ENCODE measurements at places on chromosomes 1 and 21. TPM values are rescaled to one million over a fixed set of nuclear protein-coding genes. Genes with fewer than 3 reads are reported as not detected.
A peak's percentile ranks its signal among the peaks of the same experiment; 100 is the strongest.

DNA sequence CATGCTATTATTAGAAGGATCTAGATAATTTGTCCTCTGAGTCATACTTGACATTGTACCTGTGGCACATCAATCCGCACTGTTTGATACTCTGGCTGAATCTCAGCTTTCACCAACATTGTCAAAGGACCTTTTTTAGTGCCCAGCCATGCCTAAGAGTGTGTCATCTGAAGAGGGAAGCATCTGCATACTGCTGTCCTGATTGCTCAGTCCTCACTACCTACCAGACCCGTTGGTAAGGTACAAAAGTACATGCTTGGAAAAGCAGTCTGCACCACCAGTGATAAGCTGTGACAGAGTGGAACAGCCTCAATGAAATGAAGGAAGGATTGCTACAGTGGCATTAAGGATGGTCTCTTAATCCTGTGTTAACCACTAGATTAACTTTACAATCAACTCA lies 17.1 kb downstream of the SYNC start:
- no peak for DNase-seq

- no peak for DNase-seq
Observed at GRCh38 chr1:10195570-10195969, 14.8 kb upstream of the KIF1B start.

DNA sequence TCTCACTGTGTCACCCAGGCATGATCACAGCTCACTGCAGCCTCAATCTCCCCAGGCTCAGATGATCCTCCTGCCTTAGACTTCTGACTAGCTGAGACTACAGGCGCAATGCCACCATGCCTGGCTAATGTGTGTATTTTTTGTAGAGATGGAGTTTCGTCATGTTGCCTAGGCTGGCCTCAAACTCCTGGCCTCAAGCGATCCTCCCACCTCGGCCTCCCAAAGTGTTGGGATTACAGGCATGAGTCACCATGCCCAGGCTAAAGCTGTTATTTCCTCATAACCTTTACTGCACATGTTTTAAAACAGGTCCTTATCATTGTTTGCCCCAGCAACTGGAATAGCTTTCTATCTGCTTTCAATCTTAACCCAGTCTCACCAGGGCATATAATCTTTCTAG lies 2.9 kb downstream of the SARS1 start:
- DNase-seq = no peak

DNA sequence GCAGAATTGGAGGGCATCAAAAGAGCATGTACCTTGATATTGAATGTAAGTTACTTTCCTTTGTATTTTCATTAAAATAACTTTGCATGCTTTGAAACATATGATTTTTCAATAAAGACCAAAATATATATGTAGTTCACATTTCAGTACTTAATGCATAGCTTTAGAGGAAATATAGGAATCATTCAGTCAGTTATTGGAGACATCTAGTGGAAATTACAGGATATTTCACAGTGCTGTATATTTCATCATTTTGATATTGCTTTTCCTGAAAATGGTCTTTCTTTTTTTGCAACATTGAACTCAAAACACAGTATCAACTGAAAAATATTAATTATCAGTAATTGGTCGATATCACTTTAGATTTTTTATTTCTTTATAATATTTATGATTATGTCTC lies 375.8 kb downstream of the NCAM2 start:
- no peak for DNase-seq

DNA sequence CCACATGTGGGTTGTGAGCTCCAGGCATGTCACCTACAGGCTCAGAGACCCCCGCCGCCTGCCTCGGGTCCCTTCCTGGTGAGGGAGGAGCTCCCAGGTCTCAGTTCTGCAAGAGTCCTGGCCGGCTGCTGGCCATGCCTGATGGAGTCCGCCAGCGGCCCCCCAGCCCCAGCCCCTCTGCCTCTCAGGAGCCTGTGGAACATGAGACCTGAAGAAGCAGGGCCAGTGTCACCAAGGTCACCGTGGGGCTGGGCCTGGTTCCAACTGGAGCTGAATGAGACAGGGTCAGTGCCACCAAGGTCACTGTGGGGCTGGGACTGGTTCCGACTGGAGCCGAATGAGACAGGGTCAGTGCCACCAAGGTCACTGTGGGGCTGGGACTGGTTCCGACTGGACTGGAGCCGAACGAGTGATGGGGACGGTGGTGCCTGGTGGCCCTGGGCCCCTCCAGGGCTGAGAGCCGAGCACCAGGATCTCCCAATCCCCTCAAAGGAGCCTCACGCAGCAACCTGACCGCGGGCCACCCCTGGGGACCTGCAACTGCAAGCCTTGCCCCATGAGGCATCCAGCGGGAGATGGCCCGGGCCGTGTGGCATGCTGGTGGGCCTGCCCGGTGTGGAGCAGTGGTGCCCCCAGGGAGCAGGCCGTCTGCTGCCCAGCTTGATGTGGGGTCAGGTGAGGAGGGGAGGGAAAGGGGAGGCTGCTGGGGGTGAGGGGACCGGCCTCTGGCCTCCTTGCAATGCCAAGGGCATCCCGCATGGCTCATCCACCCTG lies 14.5 kb upstream of the PTTG1IP start:
- no peak for DNase-seq

- DNase-seq = no peak
Observed at GRCh38 chr1:53574621-53575020, 115.4 kb downstream of the DMRTB1 start.

GRCh38 chr1:154353460-154353904 lies 28.2 kb downstream of the ATP8B2 start:
- peak; percentile 7 for DNase-seq

- DNase-seq = no peak
Observed at GRCh38 chr1:50110656-50111055, 1.9 kb downstream of the ELAVL4 start.

DNA sequence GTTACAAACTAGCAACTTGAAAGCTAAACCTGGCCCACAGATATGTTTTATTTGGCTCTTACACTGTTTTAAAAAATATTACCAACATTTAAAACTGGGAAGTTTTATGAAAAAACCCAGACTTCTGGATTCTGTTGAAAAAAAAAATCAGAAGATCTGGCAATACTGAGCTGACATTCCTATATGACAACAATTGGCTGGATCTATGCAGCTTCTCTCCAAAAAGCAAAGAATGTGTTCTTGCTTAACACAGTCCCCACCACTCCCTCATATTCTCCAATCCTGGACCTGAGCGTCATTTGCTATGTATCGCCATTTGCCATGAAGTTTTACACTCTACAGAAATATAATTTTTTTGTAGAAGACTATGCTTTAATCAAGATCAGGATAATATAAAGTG lies 859.6 kb downstream of the LTN1 start:
- DNase-seq = no peak

GRCh38 chr1:156480016-156480370 lies 20.6 kb downstream of the MEF2D start:
- no peak for DNase-seq

DNA sequence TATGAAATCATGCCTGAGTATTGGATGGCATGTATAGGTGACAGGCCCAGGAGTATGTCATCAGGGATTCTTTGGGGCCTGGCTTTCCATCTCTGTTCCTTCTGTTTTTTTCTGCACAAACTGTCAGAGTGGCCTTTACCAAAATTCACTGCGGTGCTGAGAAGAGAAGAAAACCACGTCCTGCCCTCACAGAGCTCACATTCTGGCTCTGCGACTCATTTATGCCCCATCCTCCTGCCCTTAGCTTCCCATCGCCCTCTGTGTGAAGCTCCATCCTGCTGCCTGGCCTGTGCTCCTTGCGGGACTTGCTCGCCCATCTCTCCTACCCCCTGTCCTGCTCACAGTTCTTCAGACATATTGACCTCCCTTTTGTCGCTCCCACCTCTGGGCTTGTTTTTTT lies 73.4 kb downstream of the HUNK start:
- no peak for DNase-seq

GRCh38 chr21:38679534-38679933 lies 126.2 kb upstream of the ETS2 start:
- peak; percentile 25 for DNase-seq

- DNase-seq = no peak
Observed at GRCh38 chr1:158199849-158200248, 19.2 kb downstream of the CD1D start.

GRCh38 chr1:195806060-195806459 lies 802.2 kb downstream of the KCNT2 start:
- no peak for DNase-seq

DNA sequence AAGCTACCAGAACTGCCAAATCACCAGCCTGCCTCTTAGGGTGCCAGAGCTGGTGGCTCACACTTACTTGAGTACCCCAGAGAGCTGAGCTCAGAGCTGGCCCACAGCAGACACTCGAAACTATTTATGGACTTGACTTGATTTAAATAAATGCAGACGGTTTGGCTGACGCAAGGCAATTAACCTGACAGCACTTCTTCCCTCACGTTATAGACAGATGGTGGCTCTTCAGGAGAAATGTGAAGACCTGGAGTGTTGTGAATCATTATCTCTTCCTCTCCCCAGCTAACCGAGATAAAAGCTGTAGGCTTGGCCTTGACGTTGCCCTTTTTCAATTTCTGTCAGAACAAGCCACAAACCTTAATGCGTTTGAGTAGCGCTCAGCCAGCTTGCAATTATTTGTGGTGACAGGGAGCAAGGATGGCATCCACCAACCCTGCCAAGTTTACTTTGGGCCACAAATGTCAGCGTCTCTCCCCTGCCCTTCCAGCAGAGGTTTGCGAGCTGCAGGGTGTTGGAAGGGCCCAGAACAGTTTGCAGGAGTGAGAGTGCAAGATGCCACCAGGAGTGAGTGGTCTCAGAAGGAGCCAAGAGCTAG lies 34.0 kb upstream of the BCAR3 start:
- DNase-seq = no peak

DNA sequence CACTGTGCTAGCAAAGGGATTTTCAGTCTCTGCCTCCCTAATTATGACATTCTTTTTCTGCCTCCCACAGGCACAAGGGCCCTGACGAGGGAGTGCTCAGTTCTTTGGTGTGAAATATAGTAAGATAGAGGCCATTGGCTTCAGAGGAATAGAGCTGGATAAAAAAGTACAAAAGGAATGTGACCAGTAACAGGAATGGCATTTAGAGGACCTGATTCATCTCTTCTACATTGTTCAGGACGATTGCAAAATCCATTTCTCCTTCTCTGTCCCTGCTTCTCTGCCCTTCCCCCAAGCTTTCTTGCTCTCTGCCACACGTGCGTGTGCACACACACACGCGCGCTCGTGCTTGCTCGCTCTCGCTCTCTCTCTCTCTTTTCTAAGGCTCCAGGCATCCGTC lies 668.2 kb downstream of the KIF26B start:
- DNase-seq = peak; percentile 88

DNA sequence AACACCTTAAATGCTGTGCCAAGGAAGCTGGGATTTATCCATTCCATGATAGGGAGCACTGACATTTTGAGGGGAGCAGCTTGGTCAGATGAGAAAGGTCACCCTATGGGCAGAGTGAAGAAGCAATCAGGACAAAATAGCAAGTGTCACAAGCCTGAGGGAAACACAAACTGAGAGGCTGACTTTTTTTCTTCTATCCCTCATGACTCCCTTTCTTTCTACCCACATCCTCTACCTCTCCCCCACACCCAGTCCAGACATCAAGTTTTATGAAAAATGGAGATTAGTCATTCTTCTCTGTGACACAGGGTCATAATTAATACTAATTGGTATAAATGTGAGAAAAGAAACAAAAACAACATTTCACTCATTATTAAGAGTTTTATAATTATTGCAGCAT lies 103.1 kb downstream of the SLC25A24 start:
- no peak for DNase-seq

- no peak for DNase-seq
Observed at GRCh38 chr1:65734979-65735378, 57.7 kb upstream of the PDE4B start.

- DNase-seq = no peak
Observed at GRCh38 chr1:114756009-114756892, 1.5 kb downstream of the CSDE1 start.

- DNase-seq = no peak
Observed at GRCh38 chr1:214044438-214045214, 56.9 kb downstream of the PROX1 start.

DNA sequence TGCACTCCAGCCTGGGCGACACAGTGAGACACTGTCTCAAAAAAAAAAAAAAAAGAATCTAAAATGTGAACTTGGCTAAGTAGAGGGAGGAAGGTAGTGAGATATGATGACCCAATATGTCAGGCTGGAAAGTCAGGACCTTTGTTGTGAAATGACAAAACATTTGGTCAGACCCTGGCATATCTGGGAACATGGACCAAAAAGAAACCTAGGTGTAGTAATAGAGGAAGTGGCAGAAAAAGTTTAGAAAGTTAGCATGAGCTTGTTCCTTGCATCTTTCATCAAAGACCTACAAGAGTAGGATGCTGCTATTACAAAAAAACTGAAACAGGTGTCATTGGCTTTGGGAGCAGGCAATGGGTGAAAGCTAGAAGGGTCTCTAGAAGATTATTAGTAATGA lies 7.3 kb upstream of the S100A3 start:
- DNase-seq = no peak

GRCh38 chr1:180961622-180962021 lies 48.9 kb downstream of the KIAA1614 start:
- DNase-seq = no peak

DNA sequence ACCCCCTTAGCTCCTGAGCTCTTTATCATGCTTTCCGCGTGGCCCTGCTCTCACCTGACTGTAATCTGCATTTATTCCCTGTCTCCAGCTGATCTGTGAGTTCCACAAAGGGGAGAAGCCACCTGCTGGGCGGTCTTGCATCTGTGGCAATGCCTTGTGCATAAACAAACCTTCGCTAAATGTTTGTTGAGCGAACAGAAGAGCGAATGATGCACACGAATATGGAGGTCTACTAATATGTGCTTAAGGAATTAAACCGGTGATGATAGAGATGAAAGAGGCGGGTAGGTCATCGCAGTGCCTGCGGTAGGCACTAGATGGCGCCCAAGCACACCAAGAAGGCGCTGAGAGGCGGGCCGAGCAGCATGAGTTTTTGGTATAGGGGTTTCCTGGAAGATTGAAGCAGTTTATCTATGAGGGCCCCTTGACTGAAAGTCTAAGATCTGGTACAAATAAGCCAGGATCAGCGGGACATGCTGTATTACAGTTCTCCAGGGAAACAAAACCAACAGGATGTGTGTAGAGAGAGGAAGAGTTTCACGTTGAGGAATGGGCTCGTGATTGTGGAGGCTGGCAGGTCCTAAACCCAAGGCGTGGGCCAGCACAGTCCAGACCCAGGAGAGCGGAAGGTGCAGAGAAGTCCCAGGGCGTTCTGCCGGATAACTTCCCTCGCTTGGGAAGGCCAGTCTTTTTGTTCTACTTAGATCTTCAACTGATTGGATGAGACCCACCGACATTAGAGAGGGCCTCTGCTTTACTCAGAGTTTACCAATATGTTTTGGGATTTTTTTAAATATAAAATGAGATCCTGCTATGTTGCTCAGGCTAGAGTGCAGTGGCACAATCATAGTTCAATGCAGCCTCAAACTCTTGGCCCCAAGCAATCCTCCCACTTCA lies 34.7 kb downstream of the TOMM20 start:
- no peak for DNase-seq

GRCh38 chr1:53256511-53257453 lies 18.5 kb upstream of the MAGOH start:
- no peak for DNase-seq

- DNase-seq = no peak
Observed at GRCh38 chr1:227666286-227666685, 68.8 kb downstream of the JMJD4 start.

GRCh38 chr1:245031041-245031440 lies 123.7 kb upstream of the KIF26B start:
- peak; percentile 14 for DNase-seq

Gene CNR2
- not detected for total RNA-seq

Gene SERTAD4
- total RNA-seq = 10.6 TPM

Gene MYOM3
- total RNA-seq = 7.9 TPM

Gene PTAFR
- 1.8 TPM for total RNA-seq

Gene PLPPR4
- under 0.01 TPM for total RNA-seq

Gene CRYAA
- total RNA-seq = not detected

Gene RNU1-2
- total RNA-seq = under 0.01 TPM

Gene VAV3
- total RNA-seq = 8.8 TPM

Gene CFAP45
- 2.0 TPM for total RNA-seq

Gene OR10J1
- total RNA-seq = not detected

Gene CYP4Z1
- not detected for total RNA-seq
